Stimulated activated CD8-positive, alpha-beta memory T cell treated with anti-CD3 and anti-CD28 coated beads, Interleukin-15, amount 100 ng/mL, for 24 hours (primary cell): ENCODE measurements at places on chromosomes 3 and 15.

DNA sequence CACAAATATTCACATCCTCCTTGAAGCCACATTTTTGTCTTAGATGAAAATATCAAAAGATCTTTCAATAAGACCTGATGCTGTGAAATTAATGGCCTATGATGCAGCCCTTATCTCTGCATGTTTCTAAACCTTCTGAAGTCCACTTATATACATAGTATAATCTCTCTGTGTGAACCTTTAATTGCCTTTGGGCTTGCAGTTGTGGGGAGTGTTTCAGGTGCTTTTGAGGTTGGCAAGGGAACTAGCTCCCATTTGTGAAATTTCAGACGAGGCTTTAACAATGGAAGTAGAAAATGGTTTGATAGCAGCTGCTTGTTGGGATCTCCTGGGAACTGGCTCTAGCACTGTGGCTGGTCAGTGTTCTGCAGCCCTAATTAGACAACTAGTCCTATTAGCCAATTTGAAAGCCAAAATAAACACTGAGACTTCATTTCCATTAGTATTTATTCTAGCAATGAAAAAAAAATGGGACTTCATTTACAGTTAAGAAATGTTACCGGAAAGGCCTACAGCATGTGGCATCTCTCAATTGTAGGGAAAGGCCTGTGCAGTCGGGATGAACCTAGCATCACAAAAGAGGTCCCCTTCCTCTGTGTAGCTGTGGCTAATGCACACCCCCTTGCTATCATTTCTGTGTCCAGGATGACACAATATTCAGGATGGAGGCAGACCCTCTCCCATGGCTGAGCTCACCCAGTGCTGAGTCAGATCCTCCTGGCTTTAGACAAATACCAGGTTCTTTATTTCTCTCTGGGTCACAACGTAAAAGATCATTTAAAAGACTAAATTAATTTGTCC is 140.7 kb upstream of the TRIM42 start:
- DNase-seq: no peak

GRCh38 chr3:59653405-59654122 is 603.7 kb upstream of the CFAP20DC start:
- no peak for DNase-seq

- no peak for DNase-seq
Measured at GRCh38 chr3:64160000-64160695, 65.1 kb downstream of the PRICKLE2 start.

GRCh38 chr3:52444860-52445793 is at the start of gene SEMA3G:
Gene SEMA3G, minus strand, starts transcription at chr3:52445103. Its CDS starts 76 bp downstream, at chr3:52445027.
- DNase-seq: peak; percentile 34

DNA sequence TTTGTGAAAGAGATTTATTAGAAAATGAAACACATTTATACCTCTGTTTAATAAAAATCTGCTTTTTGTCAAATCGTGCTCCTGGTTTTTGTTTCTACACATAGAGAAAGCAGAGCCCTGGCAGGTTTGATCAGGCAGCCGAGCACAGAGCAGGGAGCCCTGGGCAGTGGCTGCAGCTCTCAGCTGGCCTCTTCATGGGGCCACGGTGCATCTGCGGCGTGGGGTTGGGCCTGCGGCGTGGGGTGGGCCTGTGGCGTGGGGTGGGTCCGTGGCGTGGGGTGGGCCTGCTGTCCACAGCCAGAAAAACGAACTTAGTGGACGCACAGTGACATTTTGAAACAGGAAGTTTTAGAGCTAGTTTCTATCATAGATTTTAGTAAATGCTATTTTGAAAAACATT is 10.6 kb downstream of the GOLGA6L2 start:
- DNase-seq: no peak

- no peak for DNase-seq
Measured at GRCh38 chr3:194867270-194867983, 181.7 kb downstream of the FAM43A start.

DNA sequence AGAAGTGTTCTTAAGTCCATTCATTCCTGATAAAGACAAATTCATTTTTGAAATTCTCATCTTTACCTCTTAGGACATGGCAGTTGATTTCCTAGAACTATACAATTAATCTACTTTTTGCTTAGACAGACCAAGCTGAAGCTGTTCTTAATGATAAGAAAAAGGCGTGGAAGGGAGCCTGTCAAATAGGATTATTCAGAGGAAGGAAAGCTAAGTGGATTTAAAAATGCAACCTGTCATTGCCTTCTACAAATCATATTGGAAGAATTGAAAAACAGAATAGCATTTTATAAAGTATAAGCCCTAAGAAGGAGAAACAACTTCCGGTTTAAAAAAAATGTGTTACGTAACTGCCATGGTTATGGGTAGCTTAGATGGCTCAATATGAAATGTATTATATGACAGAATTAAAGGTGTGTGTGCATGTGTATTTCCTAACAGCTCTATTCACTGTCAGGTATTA is 81.2 kb upstream of the RAP2B start:
- no peak for DNase-seq

DNA sequence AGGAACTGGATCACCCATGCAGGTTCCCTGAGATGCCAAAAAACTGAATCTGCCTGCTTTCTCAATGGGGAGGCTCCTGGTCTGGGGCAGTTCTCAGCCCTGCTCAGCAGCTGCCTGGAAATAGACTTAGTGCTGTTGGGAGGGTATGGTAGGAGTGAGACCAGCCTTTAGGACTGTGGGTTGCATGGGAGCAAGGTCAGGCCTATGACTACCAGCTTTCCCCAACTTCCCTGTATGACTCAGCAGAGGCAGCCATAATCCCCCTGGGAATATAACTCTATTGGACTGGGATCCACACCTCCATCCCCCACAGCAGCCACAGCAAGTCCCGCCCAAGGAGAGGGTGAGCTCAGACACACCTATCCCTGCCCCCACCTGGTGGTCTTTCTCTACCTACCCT is 87.0 kb downstream of the CFAP44 start:
- DNase-seq: no peak

GRCh38 chr15:64755427-64755940 is 19.9 kb downstream of the RBPMS2 start:
- DNase-seq: no peak

DNA sequence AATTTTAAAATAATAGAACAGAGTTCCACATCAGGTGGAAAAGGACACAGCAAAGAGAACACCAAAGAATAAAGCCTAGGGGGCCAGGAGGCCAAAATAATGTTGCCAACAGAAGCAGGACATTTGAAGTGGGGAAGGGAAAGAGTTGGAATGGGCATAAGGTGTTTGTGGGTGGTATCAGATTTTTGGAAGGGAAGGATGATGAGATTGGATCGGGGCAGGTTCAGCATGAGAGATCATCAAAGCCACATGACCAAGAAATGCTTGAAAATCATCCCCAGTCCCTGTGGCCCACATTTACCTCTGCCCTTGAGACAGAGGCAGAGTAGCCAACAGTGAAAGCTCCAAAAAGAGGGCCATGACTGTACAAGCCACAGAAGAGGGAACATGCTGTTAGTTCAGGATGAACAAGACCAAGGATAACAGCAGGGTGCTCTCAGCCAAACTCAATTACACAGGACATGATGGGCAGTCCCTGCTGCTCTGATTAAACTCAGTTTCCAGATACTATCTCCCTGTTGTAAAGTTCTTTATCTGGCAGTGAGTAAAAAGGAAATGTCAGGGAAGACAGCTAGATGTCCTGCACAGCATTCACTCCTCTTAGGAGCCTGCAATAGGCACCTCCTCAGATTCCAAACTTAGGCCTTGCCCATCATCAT is 32.5 kb downstream of the RAB27A start:
- DNase-seq: no peak

GRCh38 chr3:42535981-42536784 is 33.7 kb downstream of the VIPR1 start:
- no peak for DNase-seq

DNA sequence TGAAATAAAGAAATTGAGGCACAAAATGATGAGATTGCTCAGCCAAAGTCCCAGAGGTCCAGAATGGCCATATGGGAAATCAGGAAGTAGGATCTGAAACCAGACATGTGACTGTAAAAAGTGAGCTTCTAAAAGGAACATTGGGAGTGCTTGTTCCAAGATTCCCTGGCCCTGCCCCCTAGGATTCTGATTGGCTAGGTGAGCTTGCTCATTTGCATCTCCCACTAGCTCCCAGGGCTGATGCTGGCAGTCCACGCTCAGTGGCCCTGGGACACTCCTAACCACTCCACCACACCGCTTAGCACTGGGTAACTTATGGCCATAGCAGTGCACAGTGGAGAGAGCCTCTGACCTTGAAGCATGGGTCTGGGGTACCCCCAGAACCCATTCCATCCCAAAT is 326.7 kb downstream of the NTRK3 start:
- no peak for DNase-seq

GRCh38 chr3:159761848-159762635 is 226.6 kb upstream of the IL12A start:
- DNase-seq: no peak

GRCh38 chr15:66599536-66600239 is 33.9 kb upstream of the LCTL start:
- no peak for DNase-seq

- DNase-seq: no peak
Measured at GRCh38 chr3:61381745-61382392, 130.6 kb upstream of the FHIT start.

DNA sequence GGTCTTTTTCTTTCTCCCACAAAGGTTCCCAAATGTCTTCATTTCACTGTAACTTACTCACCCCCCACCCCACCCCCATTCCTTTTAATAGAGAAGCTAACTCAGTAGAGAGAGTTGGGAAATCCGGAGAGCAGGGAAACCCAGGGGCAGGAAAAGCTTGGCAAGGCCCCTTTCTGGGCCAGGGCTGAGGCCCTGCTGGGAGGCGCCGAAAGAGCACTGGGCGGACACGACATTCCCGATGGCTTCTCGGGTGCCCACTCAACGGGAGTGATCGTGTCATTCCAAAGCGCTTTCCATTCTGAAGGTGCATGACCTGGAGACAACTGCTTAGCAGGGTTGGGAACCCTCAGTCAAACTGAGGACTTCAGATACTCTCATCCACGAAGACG is 1.6 kb upstream of the DALRD3 start:
- DNase-seq: no peak

- no peak for DNase-seq
Measured at GRCh38 chr3:171286580-171287249, 173.5 kb downstream of the TNIK start.

- DNase-seq: no peak
Measured at GRCh38 chr3:190701096-190701532, 161.4 kb downstream of the GMNC start.

DNA sequence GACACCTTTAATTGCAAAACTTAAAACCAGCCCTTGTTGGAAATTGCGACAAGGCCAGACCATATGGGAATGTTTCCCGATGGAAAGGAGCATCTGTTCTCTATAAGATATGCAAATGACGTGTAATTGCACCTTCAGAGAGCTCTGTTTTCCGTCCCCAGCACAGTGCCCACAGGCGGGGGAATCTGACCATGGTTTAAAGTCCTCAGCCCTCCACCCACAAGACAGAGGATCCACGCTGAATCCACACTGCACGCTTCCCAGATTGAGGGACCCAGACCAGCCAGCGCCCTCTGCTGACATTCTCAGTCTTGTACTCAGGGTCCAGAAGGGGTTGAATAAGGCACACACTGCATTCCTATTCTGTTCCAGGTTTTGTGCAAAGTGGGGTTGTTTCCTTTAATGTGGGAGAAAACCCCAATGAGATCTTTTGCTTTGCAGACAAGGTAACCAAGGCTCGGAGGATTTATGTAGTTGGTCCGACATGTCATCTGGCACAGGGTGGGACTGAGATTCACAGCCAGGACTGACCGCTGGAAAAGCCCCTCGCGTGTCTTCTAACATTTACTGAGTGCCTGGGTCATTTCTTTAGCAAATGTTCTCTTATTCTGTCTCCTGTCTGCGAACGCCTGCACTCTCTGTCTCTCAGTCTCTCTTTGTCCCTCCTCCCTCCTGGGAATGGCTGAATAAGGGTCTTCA is 36.8 kb upstream of the KLHL25 start:
- DNase-seq: no peak

- no peak for DNase-seq
Measured at GRCh38 chr3:160451602-160452001, 2.0 kb upstream of the TRIM59 start.

GRCh38 chr3:158148218-158148617 is 38.3 kb downstream of the RSRC1 start:
- no peak for DNase-seq
